ENCODE measurements at places on chromosomes 13 and 19.

DNA sequence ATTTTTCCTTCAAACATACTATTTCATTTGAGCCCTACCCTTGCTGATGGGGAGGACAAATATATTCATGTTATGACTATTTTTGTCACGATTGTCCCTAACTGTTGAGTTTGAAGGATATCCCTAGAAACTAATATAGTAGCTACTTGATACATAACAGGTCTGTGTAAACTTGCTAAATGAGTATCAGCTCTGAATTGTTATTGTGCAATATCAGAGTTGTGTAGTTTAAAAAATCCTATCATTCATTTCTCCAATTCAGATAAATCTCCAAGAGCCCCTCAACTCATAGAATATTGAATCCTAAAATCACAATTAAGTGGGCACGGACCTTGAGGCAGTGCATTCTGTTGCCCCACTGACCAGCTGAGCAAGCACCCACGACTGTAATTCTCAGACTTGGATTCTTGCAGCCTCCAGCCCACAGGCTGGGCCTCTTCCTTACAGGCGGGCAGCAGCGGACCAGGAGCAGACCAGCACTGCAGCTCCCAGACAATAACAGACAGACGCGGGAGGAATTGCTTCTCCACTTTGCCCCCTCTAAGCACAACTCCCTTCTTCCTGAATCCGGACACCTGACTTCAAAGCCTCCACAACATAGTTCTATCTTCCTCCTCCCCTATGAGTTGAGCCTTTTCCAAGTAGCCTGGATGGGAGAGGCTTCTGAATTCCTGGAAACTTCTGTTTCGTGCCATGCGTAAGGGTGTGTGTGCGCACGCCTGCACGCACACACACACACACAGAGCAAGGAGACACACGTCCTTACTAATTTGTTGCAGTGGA, 337.6 kb upstream of the ARGLU1 start:
- DNase-seq, result no peak

DNA sequence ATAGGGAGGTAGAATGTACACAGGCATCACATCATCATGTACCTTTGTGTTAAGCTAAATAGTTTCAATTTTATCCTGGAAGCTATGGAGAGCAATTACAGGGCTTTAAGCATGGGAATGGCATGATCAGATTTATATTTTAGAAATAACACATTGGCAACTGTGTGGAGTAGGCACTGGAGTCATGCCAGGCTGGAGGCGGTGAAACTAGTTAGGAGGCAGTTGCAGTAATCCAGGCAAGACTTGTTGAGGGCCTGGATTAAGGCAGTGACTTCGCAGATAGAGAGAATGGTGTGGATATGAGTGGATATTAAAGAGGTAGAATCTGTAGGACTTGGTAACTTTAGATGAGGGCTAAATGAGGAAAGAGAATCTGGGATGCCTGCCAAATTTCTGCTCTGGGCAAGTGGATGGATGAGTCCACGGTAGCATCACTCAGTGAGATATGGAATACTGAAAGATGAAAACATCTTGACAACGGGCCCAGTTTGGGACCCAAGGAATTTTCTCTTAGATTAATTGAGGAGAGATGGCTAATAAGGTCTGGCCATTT, 506.2 kb downstream of the FGF9 start:
- DNase-seq, result no peak

DNA sequence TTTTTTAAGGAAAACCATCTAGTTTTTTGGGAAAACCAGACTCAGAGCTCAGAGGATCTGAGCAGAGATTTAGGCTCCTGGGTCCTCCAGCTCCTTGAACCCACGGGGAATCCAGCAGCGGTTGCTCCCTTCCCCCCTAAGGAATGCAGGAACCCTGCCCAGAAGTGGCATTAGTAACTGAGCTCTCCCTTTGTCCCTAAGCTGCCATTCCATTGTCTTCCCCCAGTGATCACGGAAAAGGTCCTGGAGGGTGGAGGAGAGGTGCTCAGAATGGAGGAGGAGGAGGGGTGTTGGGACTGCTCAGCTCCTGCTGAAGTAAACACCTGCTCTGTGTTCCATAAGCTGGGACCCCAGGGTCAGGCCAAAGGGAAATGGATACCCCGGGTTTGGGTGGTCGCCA, 16.8 kb upstream of the OR1M1 start:
- no peak for DNase-seq

DNA sequence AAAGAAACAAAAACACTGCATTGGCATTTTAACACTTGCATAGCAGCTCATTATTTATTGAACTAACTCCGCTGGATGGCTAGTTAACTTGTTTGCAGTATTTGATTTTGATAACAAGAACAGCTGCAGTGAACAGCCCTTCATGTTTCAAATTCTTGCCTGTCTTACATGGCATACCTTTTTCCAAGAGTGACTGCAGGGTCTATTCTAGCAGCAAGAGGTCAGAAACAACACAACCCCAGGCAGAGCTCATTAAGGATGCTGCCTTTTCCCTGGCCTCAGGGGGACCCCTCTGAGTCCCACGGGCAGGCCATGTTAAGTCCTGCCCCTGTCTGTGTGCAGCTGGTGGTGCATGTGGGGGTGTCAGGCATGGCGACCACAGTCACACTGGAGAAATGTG, 16.6 kb downstream of the PGPEP1 start:
- no peak for DNase-seq

DNA sequence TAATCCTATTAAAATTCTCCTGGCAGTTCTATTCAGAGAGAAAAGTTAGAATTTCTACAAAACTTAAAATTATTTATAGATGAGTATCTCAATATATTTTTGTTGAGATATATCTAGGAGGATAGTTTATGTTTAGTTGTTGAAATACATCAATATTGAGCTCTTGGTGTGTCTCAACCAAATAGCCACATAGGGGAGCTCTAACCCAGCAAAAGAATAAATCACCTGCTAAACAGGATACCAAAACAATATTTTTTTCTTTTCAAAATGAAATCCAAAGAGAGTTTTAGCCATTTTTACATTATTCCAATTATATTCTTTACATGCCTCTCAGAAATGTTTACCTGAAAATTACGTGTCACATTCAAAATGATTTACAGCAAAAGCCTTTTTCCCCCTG, 954.7 kb downstream of the SLITRK6 start:
- DNase-seq, result no peak

DNA sequence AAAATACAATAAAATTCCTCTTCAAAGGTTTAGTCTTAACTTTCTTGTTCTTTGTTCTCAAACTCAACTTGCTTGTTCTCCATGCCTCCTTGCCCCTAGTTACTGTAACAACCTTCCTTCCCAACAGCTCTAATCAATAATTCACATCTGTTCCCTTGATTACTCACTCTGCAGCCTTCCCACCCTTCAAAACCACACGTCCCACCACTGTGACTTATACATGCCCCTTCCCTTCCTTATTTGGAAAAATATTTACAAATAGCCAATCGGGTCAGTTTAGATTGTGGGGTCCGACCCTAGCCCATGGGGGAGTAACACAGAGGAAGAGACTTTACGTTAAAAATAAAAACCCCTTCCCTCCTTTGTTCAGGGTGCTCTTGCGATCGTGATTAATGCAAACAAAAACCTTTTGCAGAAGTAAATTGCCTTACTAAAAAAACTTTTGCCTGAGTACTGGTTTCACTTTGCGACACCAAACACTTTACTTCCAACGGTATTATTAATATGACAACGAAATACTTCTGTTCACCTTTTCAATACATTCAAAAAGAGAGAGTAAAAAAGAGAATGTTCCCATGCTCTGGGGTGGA, 512 bp upstream of the ZNF93 start:
- no peak for DNase-seq

DNA sequence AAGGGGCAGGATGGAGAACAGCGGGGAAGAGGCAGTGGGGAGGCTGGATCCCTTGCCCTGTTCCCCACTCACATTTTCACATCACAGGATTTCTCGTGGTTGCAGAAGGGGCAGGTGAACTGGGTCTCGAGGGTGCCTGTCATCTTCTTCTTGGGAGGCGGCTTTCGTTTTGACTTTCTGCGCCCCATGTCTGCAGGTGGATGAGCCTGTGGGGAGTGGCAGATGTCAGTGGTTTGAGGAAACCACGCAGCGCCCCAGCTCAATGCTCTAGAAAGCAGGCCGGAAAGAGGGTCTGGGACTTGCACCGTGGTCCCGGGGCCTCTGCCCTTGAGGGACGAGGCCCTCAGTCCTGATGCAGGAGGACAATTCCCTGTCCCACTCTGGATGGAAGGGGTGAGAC, 4.9 kb downstream of the ELOF1 start:
- no peak for DNase-seq

Data from activated CD8-positive, alpha-beta memory T cell treated with anti-CD3 and anti-CD28 coated beads for 48 hours (primary cell).